ENCODE measurements at places on chromosomes 16 and 17.

- no peak for DNase-seq
These were observed 82.0 kb downstream of the ANKRD11 start for GRCh38 chr16:89408315-89408714.

- no peak for DNase-seq
These were observed 11.1 kb downstream of the BPTF start for GRCh38 chr17:67836205-67836987.

DNA sequence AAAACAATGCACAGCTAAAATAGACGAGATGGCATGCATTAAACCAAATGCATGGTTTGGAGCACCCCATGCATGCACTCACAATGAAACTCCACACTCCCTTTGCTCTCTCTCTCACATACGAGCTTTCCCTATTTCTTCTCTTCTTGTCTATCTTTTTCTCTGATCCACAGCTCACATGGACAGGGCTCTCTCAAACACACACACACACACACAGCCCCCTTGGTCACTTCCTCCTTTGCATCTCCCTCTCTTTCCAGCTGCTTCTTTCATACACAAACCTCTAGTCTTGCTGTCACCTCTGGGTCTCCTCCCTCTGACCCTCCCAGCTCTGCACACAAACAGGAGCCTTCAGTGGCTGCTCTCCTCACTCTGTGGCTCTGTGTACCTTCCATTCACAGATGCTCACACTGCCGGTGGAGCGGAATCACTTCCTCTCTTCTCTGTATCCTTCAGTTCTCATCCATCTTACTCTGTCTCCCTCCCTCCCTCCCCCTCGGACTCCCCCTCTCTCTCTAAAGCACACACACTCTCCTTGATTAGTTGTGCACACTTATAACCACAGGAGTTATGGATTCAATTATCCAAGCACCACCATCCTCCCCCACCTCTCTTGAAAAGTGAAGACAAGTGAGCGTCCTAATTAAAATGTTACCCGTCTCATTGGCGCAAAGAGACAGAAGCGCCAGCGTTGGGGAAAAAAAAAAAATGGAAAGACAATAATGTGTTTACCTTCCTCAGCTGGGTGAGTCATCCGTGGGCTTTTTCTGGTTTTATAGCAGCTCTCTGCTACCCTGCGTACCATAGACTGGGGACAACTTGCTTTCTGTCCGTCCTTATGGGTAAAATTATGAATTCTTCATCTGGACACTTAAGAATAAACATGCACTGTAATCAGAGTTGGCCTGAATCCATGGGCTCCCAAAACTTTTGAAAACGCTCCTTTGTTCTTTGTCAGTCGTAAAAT is 90.8 kb downstream of the SHISA6 start:
- no peak for DNase-seq

DNA sequence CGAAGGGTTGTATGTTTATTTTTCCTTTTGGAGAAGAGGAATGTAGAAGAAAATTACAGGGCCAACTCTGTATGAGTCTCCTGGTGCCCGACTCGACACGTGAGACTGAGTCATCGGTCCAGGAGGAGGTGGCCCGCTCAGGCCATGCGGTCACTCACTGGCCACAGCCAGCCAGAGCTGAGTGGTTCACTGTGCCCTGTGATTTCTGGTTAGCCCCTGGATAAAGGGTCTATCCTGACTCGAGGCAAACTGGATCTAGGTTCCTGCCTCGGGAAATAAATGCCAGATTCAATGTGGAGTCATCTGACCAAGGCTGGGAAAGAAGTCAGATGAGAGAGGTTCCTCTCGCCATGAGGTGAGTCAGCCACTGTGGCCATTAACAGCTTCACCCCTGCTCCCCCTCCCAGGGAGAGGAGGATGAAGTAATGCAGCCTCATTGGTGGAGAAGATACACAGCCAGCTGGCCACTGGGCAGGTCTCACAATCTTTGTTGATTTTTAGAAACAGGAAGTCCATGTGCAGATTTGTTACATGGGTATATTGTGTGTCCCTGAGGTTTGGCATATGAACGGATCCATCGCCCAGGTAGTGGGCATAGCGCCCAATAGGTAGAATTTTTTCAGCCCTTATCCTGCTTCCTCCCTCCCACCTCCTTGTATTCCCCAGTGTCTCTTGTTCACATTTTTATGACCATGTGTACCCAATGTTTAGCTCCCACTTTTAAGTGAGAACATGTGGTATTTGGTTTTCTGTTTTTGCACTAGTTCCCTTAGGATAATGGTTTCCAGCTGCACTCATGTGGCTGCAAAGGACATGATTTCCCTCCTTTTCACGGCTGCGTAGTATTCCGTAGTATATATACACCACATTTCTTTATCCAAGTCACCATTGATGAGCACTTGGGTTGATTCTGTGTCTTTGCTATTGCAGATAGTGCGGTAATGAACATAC is 21.7 kb upstream of the USP36 start:
- DNase-seq, result no peak

DNA sequence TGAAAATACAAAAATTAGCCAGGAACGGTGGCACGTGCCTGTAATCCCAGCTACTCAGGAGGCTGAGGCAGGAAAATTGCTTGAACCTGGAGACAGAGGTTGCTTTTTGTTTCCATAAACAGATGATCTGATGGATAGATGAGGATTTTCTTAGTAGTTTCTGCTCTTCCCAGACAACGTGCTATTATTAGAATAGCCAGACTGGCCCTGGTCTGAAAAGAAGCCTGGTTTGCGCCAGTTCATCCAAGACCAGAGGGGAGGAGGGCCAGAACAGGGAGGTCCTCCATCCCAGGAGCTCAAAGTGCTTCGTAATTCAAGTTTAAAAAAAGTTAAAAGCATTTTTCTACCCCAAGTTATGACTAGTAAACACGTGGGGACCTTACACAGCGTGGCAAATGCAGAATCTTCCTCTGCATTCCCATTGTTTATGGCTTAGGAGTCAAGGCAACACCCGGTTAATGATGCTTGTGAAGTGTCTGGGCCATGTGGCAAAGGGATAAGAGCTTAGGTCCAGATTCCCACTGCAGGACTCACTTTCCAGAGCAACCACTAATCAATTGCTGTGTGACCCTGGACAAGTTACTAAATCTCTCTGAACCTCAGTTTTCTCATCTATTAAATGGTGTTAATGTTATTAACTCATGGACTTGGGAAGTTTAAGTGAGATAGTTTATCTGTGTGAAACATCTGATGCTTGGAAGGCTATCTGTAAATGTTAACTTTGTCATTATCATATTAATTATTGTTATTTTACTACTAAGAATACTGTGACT is 205.4 kb downstream of the CCDC182 start:
- DNase-seq, result no peak
